ENCODE measurements at places on chromosomes 1 and 21.

GRCh38 chr1:26180010-26180506 is 2.8 kb downstream of the CNKSR1 start:
- DNase-seq = no peak

DNA sequence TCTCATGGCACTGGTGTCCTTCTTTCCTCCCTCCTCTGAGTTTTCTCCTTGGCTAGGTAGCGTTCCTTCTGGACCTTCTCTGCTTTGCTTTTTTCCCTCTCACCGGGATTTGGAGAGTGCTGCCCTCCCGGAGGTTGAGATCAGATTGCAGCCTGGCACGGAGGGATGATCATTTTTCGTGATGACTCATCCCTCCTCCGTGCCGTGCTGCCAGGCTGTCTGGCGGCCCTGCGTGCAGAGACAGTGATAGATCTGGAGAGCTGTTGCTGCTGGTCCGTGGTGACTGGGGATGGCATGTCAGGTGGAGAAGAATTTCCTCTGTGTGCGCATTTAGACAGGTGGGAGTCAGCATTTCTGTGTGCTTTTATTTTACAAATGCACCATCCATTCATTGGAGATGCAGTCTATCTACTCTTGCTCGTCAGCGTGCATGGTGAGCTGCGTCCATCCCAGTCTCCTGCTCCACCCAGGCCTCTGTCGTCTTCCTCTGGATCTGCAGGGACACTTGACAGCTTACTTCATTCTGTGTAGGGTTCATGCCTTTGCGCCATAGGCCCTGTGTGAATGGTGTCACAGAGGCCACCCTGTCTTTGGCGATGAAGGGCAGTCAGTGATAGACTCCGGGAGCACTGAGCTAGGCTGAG is 104.4 kb downstream of the PCBP3 start:
- no peak for DNase-seq

GRCh38 chr1:201171063-201172036 is 17.1 kb upstream of the TMEM9 start:
- DNase-seq = no peak

- no peak for DNase-seq
Measured at GRCh38 chr1:109622137-109622892, 2.7 kb downstream of the AMPD2 start.

DNA sequence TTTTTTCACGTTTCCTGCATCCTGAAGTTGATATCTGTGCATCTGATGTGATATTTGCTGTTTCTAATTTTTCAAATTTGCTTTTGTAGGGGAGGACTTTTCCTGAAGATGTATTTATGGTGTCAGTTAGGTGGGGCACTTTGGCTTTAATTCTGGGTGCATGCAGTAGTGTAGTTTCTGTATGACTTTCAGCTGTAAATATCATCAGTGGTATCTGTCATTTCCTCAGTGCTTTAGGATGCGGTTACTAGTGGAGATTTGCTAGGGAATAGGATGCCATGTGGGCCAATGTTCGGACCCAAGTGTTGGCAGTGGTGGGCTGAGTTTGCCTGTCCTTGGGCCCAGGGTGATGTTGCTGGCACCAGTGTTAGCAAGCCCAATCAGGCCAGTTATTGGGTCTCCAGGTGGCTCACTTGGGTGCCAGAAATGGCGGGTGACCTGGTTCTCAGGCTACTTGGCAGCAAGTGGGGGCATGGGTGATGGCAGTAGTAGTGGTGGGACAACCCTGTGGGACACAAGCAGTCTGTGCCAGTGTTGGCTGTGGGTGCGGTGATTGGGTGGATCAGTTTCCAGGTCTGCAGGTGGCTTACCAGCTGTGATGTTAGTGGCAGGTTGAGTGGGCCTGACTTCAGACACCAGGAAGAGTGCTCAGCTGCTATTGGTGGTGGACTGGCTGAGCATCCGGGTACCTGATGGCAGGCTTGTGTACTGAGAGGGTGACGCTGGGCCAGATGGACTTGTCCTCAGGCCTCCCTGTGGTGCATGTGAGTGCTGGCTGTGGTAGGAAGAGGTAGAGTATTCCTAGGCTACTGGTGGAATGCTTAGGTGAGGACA is 24.4 kb downstream of the CD55 start:
- DNase-seq = no peak

DNA sequence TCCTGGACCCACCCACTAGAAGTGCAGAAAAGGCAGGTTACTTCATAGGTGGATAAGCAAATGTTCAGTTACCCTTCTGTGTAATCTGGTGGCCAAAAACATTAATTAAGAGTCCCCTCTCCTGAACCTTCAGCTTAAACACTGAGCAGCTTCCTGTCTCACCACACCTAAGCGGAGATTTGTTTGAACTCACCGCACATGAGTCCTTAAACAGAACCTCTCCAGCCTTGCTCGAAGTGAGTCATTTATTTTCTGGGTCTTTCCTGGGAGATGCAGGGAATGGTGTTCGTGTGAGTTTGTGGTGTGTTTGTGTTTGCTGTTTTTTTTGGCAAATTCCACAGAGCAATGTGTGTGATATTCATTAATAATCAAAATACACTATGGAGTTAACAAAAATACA is 7.6 kb upstream of the FNBP1L start:
- no peak for DNase-seq

- DNase-seq = no peak
Measured at GRCh38 chr1:75986478-75986877, 54.3 kb upstream of the ASB17 start.

- no peak for DNase-seq
Measured at GRCh38 chr1:205945069-205945468, 1.8 kb upstream of the SLC26A9 start.

All from AML-193 (cell line).